Stimulated activated CD4-positive, alpha-beta T cell treated with anti-CD3 and anti-CD28 coated beads, Interleukin-2, amount 100 ng/mL, for 24 hours (primary cell): ENCODE measurements at places on chromosomes 16 and 17.
A peak's percentile ranks its signal among the peaks of the same experiment; 100 is the strongest.

DNA sequence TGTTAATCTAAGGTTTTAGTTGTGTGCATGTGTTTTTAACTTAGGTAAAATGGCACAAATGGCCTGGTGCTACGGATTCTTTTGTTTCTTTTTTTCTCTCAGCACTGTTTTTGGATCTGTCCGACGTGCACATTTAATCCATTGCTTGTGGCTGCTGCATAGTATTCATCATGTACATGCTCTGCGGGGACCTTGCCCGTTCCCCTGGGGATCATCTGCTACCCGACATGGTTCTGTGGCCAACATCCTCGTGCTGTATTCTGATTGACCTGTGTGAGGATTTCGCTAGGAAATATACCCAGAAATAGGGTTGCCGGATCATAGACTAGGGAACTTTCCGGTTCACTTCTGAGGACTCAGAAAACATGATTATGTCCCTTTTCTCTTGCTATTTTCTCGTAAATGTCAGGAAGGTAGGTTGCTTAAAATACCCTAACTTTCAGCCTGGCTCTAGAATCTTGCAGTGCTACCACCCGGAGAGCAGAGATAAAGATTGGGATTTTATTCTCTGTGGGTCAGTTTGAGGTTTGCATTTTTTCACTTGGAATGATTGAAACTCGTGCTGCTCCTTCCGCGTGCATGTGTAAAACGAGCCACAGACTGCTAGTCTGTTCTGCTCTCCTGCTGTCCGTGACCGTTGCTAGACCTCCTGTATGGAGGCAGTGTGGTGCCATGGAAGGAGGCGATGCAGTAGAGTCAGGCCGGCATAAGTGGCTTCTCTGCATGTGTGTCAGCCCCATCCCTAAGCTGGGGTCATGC lies 42.9 kb downstream of the LDHD start:
- no peak for DNase-seq

GRCh38 chr17:42681976-42682721 lies at the start of gene CNTNAP1:
CNTNAP1 (plus strand) TSS chr17:42682531; CDS start chr17:42682830, 299 bp downstream.
- peak; percentile 47 for DNase-seq

- no peak for DNase-seq
These were observed 417.5 kb downstream of the CDH11 start for GRCh38 chr16:64704386-64704785.

DNA sequence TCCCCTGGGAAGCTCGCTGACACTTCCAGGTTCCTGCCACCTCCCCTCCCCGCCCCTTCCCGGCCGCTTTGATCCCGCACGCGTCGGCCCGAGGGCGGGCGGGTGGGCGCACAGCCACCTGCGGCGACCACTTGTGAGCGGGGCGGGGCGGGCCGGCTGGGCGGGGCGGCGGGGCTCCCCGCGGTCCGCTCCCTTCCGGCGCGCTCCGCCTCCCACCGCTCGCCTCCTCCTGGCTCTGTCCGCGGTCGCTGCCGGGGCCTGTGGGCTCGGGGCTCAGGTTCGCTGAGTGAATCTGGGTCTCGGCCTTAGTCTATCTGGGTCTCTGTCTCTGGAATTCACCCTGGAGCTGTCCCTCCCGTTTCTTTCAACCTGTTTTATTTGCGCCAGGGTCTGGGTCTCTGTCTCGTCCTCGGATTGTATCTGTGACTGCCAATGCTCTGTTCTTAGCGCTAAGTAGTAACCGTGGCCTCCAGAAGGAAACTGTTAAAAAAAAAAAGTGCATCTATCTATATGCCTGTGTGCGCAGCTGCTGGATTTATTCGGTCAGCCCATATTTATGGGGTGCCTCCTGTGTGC lies 2.7 kb upstream of the HES7 start:
- peak; percentile 53 for DNase-seq
